ENCODE measurements at places on chromosomes 3 and 15.

DNA sequence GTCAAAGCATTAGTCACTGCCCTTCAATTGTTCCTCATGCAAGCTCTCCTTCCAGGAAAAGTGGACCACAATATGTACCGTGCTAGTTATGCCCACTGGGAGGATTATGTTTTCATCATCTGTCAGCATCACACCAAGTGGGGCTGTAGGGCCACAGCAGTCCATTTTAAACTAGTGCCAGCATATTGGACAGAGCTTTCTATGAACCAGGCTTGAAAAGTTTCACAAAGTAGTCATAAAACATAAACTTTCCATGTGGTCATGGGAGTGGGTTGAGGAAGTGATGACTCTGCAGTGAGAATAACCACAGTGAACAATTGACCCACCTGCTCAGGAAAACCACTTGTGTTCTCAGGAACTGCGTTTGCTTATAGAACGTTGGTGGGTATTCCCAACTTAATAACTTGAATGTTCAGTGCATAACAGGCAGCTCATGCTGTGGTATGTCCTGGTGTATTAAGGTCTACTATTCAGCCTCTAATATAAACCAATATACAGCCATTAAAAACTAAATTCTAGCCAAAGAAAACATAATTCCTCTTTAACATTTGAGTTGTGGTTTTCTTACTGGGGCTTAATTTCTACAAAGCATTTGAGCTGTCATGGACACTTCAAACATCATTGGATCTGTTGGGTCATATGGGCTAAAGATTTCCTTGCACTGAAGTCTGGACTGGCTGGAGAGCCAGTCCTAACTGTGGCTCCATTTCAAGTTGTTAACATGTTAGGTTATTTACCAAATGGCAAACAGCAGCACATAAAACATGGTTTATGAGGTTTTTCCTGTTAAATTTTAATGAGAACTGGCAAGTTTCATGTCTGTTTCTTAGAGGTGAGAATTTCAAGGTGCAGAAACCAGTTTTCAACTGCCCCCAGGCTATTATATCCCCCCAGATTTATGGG, 274.1 kb downstream of the OTOL1 start:
- peak; percentile 92 for DNase-seq

DNA sequence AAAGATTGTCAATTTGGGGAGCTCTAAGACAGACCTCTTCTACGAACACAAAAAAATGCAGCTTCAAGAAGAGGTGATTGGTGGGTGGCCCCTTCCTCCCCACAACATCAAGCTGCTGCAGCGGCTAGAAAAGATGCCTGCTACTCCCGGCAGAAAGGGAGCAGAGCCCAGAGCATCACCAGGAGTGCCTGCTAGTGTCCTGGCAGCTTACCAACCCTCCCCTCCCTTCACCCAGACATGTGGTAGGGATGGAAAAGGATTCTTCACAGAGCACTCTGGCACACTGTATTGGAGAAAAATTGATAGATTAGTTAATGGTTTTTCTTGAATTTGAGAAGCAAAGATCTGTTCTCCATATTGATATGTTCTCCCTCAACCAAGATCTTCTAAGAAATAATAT, 10.8 kb downstream of the IP6K1 start:
- no peak for DNase-seq

DNA sequence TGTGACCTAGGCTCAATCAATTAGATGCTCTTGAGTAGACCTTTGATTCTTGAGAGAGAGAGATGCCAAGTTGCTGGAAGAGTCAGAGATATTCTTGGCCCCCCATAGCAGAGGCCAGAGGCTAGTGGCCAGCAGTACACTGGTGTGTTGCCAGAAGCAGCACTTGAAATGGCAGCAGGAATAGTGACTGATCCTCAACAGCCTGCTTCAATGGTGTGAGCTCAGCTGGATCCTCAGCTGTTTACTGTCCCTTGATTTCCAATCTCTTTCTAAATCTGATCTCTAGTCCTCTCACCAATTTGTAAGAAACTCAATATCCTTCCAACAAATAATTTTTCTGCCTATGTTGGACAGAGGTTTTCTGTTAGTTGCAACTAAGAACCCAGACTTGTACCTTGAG, 170.3 kb upstream of the CCDC54 start:
- no peak for DNase-seq

- DNase-seq: no peak
Observed at GRCh38 chr15:52717481-52717880, 38.3 kb upstream of the ATOSA start.

DNA sequence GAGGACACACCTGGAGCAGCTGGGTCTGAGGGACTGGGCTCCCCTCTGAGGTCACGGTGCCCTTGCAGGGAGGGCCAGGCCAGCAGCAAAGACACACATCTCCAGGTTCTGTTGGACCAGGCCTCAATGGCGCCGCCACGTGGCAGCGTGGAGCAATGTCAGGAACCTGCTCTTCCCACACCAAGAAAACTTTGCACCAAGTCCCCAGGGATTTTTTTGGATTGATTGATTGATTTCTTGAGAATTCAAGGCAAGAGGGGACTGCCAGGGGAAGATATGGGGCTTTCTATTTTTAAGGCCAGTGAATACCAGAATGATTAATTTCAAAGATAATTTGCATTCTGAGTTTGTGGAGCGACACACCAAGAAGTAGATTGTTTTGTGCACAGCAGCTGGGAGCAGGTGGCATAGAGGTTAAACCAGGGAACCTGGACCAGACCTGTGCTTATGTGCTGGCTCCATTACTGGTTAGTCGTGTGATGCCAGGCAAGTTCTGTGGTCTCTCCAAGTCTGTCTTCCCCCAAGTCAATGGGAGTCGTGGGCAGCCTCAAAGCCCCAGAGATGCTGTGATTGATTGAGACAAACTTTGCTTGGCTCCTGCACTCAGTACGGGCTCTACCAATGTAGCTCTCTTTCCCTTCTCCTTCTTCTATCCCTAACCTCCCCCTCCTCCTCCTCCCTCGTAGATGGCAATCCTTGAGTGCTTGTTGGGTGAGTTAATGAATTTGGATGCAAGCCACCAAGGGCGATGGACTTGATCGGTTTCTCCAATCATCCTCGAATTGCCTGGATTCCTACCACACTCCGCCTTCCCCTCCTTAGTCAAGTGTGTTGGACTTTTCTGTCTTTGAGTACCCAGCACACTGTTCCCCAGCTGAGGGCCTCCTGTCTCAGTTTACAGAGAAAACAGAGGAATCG, 96.2 kb upstream of the TRPM1 start:
- DNase-seq: no peak

DNA sequence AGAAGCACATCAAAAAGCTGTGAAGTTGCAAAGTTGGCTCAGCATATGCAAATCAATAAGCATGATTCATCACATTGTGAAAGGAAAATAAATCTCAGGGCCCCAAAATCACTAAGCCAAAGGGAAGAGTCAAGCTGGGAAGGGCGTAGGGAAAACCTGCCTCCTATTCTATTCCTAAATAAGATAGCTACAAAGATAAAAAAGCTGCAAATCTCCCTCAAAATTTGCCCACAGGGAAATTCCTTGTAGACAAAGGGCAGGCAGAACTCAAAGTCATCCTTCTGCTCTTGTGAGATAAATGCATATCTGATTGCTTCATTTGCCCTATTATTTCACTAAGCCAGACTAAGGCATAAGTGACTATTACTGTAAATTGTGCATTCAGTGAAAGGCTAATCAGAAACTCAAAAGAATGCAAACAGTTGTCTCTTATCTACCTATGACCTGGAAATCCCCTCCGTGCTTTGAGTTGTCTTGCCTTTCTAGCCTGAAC, 30.5 kb upstream of the CCNL1 start:
- peak; percentile 27 for DNase-seq

DNA sequence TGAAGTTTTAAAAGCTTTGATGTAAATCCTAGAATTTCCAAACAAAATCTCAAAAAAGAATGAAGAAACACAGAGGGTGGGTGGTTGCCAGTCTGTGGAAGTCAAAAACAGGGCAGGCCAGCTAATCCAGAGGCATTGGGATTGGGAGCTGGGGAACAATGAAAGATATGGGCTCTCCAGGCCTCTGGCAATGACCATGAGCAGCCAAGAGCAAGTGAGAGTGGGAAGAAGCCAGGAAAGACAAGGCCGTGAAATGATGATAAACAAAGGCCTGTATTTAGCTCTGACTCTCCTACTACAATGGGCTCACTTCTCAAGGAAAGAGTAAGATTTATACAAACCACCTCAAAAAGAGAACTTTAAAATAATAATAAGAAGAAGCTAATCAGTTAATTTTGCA, 248.5 kb downstream of the ZMAT3 start:
- no peak for DNase-seq

GRCh38 chr15:42891569-42891968, 29.0 kb downstream of the TTBK2 start:
- peak; percentile 10 for DNase-seq

- no peak for DNase-seq
Observed at GRCh38 chr15:92197746-92198145, 195.9 kb upstream of the ST8SIA2 start.

DNA sequence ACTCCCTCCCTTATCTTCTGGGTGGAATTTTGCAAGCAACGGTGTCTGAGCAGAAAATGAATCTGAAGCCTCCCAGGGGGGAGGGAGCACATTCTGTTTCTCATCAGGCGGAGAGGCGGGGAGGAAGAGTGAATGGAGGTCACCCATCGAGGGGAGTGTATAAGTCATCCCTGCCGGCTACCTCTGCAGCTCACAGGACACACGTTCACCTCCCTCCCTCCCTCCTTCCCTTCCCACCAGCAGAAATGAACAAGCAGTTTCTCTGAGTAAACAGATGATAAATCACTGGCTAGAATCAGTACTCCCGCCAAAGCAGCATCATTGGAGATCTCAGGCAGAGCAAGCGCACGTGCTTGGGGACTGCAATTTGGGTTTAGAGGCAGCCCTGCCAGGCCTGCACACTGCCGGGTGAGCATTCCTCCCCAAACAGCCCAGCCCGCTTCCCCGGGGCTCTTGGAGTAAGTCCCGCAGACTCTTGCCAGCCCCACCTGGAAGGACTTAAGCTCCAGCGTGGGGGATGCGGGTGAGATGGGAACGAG, 38.3 kb downstream of the CPN2 start:
- DNase-seq: peak; percentile 79

GRCh38 chr3:161270991-161271390, 49.9 kb downstream of the NMD3 start:
- no peak for DNase-seq

- peak; percentile 12 for DNase-seq
Observed at GRCh38 chr15:85831415-85832113, 36.8 kb upstream of the KLHL25 start.

GRCh38 chr3:26766031-26766430, 143.5 kb downstream of the LRRC3B start:
- DNase-seq: no peak

- no peak for DNase-seq
Observed at GRCh38 chr3:107260207-107260606, 117.0 kb upstream of the CCDC54 start.

- DNase-seq: peak; percentile 97
Observed at GRCh38 chr15:65304381-65305149, at the start of gene RNU5B-1. Gene RNU5B-1 (plus strand): TSS chr15:65304677.

- no peak for DNase-seq
Observed at GRCh38 chr3:13822042-13822441, 57.8 kb downstream of the WNT7A start.

DNA sequence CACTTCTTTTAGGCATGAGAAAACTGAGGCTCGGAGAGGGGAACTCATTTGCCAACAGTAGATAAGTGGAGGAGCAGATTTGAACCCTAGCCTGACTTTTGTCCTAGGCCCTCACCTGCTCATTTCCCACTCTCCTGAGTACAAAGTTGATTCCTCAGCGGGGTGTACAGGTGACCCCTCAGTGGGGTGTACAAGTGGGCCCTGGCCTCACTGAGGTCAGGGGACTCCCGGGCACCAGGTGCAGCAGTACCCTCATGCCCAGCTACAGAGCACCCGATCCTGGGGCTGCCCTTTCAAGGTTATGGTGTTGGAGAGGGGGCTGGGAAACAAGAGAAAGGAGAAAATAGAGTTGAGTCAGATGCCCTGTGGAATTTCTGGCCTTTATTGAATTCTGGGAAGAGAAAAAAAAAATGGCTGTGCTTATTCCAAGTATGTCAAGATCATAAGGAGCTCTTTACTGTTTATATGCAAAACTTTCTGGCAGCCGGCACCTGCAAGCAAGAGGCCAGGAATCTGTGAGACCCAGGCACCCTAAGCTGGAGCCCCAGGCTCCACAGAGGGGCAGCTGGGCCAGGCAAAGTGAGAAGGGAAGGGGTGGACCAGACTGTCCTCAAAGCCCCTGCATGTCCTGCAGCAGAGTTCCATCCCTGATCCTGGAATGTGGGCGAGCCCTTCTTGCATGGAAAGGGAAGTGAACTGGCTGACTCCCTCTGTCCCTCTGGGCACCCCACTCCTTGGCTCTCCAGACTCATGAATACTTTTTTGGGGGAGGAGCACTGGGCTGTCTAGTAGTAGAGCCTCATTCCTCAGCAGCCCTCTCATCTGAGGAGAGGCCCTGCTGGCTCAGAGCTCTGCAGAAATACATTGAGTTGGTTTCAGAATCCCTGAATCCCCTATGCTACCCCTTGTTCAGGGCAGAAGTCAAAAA, 43.1 kb downstream of the AMOTL2 start:
- no peak for DNase-seq

DNA sequence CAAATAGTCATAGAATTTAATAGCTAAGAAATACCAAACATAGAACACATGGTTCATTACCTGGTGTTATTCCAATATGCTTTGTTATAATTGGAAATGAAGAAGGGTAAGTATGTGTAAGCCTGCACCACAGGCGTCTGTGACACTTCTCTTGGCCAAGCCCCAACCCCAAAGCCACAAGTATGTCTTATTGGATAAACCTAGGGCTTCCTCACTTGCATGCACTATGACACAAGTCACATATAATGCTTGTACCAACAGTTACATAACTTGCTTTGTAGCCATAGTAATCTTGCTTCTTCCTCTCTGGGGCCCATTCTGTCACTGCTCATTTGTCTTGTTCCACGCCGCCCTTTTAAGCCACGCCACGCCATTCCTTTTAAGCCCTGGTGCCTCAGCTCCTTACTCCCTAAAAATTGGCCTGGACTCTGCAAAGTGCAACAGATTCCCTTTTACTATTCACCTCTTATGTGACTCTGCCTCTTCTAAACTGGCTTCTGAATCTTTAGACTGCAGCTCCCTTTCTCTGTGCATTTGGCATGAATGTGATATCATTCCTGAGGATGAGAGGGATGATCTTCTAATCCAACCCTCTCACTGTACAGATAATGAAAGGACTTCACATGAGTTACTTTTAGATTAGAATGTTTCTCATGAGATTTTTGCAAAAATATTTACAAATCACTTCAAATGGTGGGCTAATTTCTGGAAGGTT, 48.1 kb upstream of the EPHA3 start:
- peak; percentile 21 for DNase-seq

DNA sequence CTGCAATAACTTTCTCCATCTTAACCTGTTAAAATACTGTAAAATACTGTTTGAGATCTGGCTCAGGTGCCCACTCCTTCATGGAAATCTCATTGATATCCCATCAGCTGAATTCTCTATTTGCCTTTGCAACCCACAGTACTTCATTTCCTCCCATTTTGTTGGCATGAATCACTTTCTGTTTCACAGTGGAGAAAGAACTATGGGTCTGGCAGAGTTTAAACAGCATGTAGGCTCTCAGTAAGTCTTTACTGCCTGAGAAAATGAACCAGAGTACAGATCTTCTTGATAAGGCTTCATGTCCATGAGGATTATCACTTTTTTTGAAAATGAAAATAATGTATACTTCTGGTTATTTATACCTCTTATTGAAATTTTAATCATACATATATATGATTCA, 245.9 kb downstream of the NAALADL2 start:
- DNase-seq: no peak

Data from skeletal muscle cell (primary cell).